ENCODE measurements at places on chromosomes 4 and X.

GRCh38 chr4:147548256-147548655, 67.4 kb downstream of the EDNRA start:
- DNase-seq = no peak

DNA sequence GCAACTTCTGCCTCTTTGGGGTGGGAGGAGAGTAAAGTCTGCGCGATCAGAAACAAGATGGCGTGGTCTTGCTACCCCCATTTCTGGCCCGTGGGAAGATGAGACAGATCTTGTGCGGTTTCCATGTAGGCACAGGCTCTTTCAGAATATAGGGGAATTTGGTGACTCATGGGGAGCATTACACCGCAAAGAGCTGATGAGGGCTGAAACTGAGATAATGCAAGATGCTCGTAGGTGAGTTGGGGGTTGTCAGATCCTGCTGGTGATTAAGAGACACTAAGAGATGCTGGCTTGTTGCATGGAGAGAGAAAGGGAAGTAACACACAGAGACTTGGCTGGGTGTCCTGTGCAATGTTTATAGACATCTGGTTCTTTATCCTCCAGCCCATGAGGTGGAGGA, 1.5 kb downstream of the EVC start:
- DNase-seq = no peak

GRCh38 chrX:22035236-22035635, 3.1 kb downstream of the PHEX start:
- DNase-seq = no peak

DNA sequence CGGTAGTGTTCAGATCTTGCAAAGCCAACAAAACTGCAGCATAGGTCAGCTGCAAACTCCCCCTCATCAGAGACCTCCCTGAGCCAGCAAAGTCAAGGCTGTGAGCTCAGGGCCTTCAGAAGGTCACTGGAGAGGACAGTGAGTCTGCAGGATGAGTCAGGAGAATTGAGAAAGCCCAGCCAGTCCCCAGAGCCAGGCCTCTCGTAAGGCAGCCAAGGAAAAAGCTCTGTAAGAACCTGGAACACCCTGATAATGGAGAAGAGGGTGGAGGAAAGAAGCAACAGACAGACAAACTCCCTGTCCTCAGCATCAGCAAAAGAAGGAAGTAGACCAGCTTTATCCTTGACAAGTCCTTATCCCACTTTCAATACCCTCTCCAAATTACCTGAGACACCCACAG, 33.0 kb downstream of the GRIA3 start:
- DNase-seq = no peak

GRCh38 chr4:124727331-124727890, 14.9 kb upstream of the ANKRD50 start:
- no peak for DNase-seq

DNA sequence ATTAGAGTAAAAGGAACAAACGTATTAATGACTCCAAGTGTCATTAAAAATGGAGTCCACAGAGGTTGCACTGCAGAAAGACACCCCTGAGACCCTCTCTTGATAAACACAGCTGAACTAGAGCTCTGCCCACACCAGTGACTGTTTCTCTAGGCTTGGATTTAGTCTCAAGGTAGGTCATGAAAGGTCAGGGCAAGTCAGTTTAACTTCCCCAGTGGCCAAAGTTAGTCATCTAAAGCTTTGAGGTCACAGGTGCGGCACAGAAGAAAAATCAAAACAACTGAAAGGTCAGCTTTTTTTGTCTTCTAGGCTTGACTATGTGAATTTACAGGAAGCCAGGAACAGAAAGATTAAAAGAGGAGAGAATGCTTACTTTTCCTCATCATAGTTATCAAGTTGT, 749.6 kb downstream of the RAB28 start:
- no peak for DNase-seq

DNA sequence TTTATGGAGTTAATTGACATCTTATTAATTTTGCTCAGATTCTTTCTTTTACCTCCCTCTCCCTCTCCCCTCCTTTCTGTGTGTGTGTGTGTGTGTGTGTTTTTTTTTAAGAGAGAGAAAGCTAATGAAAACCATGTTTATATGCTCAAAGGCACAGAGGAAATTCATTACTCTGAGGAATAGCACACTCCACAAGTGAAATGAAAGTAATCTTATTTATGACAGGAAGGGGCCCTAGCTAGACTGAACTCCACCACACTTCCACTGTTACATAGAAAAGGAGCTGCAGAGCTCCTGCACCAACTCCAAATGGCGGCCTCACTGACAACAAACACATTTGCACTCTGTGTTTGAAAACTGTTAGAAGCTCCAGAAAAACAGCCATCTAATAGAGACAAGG, 150.6 kb downstream of the RASL11B start:
- no peak for DNase-seq

GRCh38 chr4:104859601-104860237, 287.0 kb upstream of the TET2 start:
- DNase-seq = no peak

GRCh38 chr4:153945704-153946103, 156.8 kb upstream of the SFRP2 start:
- DNase-seq = no peak

DNA sequence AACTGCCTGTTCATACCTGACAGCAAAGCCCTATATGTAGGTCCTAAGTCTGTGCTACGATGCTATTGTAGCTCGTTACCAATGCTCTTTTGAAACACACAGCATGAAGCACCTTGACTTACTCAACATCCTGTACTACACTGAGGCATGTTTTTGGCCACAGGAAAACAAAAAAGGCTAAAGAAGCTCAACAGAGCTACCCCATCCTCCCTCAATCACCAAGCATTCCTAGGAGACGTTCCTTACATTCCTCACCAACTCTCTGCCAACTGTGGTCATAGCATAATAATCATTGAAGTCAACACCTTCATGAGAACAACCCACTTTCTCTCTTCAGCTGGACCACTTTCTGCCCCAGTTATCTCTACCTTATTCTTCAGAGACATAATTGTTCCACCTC, 73.7 kb upstream of the SLC25A43 start:
- DNase-seq = no peak

- no peak for DNase-seq
These were observed 215.8 kb upstream of the LEF1 start for GRCh38 chr4:108384544-108384943.

DNA sequence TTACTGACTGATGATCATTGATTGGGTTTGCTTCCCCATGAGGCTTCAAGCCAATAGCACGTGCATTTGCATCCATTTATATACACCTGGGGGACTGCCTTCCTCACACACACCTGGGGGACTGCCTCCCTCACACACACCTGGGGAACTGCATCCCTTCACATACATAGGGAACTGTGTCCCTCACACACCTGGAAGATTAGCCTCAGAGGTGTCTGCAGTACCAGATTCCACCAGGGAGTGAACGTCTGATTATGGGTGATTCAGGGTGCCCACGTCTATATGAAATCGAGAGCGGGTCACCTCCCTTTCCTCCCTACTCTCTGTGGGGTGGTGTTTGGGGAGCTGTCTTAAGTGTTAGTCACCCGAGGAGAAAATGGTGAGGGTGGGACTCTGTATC, 16.9 kb downstream of the CD99 start:
- no peak for DNase-seq

DNA sequence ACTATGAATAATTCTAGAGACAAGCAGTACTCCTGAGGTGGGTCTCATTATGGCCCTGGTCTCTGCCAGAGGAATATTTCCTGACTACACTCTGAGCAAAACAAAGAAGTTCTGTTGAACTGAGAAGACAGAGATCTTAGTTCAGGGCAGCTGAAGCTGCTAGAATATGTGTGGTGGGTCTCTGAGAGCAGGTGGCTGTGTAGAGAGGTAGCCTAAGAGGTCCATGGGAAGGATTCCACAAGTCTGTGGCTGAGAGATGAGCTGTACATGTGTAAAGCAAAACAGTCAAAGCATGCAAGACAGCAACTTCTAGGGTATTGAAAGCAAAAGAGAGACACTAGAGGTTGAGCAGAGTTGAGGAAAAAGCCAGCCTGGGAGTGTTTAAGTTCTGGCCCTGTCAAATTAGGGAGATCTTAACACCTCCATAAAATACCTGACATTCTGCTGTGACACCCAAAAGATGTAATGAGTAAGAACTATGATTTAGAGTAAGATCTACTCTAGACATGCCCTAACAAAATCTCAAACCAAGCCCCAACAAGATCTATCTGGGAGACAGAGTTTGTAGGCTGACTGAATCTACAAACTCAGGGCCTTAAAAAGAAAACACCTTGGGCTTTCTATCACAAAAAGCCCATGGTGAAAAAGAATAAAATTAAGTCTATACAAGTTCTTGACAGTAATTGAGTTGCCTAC, 274.4 kb downstream of the BANK1 start:
- DNase-seq = no peak

- no peak for DNase-seq
These were observed 16.8 kb upstream of the GPR82 start for GRCh38 chrX:41707218-41707617.

DNA sequence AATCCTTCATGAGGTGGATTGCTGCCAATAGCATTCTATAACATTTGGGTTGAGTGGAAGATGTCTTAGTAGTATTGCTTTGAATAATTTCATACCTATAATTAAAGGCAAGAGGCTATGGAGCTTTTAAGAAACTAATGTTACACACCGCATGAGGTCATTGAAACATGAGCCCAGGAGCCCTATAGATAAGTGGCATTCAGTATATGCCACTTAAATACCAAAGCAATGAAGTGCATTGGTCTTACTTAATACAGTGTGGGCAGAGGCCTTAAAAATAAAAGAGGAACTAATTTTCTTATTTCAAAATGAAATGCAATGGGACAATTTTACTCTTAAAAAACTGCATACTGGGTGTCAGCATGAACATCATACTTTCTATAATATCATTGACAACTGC, 47.5 kb downstream of the SPATA18 start:
- no peak for DNase-seq

GRCh38 chr4:116736756-116737155, 348.6 kb downstream of the TRAM1L1 start:
- DNase-seq = no peak

GRCh38 chr4:7244751-7245320, 52.5 kb downstream of the SORCS2 start:
- no peak for DNase-seq

DNA sequence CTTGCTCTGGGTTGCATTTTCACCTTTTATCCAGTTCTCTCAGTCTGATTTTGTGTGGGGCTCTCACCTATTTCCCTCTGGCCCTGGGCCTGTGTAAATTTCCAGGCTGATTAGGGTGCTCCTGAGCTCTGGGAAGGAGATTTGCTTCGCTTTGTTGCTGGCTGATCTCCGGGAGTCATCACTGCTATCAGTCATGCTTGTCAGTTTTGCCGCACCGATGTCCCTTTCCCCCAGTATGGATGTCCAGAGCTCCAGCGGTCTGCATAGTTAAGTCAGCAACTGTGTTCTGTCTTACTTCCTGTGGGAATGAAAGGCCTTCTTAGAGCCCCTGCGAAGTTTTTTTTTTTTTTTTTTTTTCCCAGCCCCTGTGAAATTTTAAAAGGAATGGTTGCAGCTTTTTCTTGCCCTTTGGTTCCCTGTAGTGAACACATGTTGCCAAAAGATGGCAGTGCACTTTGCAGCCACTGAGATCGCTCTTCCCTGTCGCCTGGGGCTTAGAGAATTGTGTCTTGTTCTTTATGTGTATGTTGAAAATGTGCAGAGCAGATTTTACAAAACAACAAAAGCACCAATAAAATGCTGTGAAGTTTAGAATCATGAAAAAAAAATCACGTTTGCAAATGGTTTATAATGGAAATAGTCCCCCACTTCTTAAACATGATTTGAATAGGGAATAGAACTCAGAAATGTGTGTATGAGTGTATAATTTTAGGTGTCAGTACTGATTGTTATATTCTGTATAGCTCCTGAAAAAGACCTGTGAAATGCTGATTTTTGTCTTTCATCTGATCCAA, 109.1 kb upstream of the SLC4A4 start:
- DNase-seq = no peak

GRCh38 chr4:59135248-59135985, 2025.2 kb upstream of the IGFBP7 start:
- DNase-seq = no peak

DNA sequence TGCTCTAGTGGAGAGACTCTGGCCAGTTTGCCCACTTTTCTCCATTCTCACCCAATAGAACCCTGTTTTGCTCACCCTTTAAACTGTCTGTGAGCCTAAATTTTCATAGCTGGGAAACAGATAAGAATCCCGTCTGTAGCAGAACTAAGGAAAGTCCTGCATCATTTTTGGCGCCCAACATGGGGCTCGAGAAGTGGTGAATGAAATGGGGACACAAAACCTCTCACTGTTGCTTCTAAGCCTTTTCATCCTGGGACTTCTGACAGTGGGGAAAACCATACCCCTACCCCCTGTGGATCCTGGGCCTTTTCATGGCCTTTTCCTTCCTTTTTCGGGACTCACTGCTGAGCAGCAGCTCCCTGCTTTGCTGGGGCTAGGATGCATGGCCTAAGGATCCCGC, 189.9 kb downstream of the INPP4B start:
- no peak for DNase-seq

DNA sequence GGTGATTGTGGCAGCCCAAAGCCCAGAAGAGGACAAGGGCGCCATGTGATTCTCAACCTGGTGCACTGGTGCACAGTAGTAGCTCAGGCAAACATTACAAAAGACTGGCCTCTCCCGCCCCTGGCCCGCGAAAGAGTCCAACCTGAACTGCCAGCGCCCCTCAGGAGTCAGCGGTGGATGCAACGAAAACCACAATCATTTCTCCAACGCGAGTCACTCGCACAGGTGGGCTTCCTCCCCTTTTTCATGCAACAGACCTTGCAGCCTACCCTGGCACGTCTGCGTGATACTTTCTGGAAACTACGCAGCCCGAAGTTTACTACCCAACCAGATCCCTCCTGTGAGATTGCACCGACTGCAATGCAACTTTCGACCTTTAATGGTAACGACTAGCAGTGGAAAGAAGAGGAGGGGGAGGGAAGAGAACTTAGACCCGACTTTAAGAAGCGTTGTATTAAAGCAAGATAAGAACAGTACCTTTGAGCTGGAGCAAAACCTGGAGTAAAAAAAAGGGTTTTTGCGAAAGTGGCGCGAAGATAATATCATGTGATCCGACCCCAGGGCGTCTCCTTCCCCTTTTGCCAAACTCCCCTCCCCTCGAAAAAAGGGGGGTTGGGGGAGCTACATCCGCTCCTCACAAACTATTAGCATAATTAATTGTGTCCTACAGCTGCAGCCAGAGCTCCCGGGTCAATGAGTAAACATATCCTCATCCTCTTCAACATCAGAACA, 63.3 kb upstream of the CCDC160 start:
- no peak for DNase-seq

DNA sequence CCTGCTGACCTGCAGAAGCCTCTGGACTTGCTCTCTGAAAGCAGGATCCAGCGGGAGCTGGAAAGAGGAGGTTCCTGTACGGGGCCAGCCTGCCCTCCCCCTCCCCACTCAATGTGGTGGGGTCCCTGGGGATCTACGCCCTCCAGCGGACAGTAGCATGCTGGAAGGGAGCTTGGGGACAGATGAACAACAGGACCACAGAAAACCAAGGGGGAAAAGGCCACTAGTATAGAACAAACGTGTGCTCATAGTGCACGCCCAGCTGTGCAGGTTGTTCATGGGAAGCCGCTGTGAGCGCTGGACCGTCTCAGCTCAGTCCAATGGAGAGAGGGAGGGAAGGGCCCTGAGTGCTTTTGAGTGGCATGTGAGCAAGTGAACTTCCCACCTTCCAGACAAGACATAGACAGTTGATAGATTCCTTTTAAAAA, 15.8 kb downstream of the HMX1 start:
- no peak for DNase-seq

All from bone marrow (tissue), 2 donors.